ENCODE measurements at places on chromosomes 6 and 20. TPM values are rescaled to one million over a fixed set of nuclear protein-coding genes. Genes with fewer than 3 reads are reported as not detected.
A peak's percentile ranks its signal among the peaks of the same experiment; 100 is the strongest.

DNA sequence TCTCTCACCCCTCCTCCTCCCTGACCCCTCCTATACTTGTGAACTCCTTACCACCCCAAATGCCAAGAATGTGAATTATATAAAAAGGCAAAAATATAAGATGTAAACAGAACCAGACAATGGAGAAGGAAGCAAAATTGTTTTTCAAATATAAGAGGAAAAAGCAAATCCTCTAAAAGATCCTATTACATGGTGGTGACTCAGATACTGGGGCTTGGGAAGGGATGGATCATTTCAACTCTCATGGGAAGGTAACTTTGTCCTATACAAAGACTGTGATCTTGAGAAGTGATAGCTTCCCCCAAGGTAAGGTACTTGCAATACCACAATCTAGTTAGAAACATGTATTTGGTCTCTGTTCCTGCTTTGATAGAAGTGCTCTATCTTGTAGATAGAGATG is 24.6 kb upstream of the TNFRSF21 start:
- H3K4me1 ChIP-seq, result peaks cover 3% of the 10 kb centered on the region
- H3K4me3 ChIP-seq, result no peak overlapping the region
- no peaks in the 10 kb centered on the region for H3K27me3 ChIP-seq
- no peak for DNase-seq

DNA sequence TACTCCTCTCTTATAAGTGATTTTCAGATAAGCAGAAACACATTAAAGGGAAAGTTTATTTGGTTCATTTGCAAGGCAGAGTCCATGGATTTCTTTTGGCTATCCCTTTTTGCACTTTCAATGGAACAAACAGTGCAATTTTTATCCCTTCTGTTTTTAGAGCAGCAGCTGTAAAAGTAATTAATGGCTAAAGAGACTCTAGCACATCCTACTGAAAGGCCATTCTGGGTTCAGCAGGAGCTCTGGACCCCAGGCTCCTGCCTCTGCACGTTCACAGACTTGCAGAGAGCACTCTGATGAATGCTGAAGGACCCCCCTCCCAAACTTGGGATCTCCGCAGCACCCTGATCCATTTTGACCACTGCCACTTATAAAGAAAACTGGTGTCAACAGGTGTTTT is 40.3 kb upstream of the PDE7B start:
- no peak for DNase-seq
- H3K4me1 ChIP-seq, result no peaks in the 10 kb centered on the region
- H3K27me3 ChIP-seq, result no peaks in the 10 kb centered on the region
- H3K36me3 ChIP-seq, result no peaks in the 10 kb centered on the region
- H3K27ac ChIP-seq, result no peak overlapping the region
- no peak overlapping the region for H3K4me3 ChIP-seq

- no peaks in the 10 kb centered on the region for H3K27me3 ChIP-seq
- no peak overlapping the region for H3K27ac ChIP-seq
- DNase-seq, result no peak
- H3K4me1 ChIP-seq, result no peaks in the 10 kb centered on the region
- H3K4me3 ChIP-seq, result no peak overlapping the region
Observed at GRCh38 chr6:74871757-74872156, 334.1 kb downstream of the COL12A1 start.

DNA sequence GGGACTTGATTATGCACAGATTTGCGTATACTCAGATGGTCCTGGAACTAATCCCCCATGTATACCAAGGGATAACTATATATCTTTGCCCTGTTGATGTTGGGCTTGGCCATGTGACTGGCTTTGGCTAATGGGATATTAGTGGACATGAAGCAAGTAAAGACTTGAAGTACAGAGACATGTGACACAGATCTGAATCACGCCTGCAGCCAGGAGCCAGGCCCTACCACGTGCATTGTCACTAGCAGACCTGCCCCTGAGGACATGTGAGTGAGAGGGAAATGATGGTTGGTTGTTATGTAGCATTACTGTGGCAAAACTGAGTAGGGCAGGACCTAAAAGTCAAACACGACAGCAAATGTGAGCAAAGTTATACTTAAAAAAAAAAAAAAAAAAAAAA is 155.7 kb downstream of the AKAP7 start:
- H3K4me3 ChIP-seq, result no peak overlapping the region
- H3K27ac ChIP-seq, result no peak overlapping the region
- no peaks in the 10 kb centered on the region for H3K27me3 ChIP-seq
- no peak for DNase-seq
- no peaks in the 10 kb centered on the region for H3K36me3 ChIP-seq

The IMPG1 gene
- polyA plus RNA-seq, result 1.6 TPM

DNA sequence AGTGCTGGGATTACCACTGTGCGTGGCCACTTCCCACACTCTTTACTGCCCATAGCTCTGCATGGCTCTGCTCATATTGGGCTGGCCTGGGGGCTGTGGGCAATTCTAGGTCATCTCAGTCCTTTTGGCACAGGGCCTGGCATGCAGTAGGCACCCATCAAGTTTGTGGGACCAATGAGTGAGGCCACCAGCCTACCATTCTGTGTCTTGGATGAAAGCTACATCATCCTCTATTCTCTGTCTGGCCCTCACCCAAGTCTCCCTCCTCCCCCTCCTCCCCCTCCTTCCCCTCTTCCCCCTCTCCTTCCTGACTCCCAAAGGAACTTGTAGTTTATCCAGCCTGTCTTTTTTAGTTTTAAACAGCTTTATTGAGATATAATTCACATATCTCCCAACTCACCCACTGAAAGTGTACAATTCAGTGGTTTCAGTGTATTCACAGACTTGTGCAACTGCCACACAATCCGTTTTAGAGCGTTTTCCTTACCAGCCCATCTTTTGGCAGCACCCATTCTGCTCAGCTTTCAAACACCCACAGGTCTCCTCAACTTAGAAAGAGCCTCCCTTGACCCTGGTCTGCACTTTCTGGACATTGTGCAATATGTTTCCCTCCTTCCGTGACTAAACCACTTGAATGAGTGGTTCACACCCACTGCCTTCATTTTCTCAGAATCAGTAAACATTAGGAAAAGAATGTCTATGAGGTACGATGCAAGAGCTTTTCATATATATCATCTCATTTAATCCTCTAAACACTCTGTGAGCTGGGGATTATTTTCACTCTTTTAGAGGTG is 21.5 kb upstream of the MRPS18A start:
- no peaks in the 10 kb centered on the region for H3K27me3 ChIP-seq
- DNase-seq, result peak; percentile 64
- no peaks in the 10 kb centered on the region for H3K36me3 ChIP-seq
- peaks cover 16% of the 10 kb centered on the region for H3K4me1 ChIP-seq
- no peak overlapping the region for H3K27ac ChIP-seq

DNA sequence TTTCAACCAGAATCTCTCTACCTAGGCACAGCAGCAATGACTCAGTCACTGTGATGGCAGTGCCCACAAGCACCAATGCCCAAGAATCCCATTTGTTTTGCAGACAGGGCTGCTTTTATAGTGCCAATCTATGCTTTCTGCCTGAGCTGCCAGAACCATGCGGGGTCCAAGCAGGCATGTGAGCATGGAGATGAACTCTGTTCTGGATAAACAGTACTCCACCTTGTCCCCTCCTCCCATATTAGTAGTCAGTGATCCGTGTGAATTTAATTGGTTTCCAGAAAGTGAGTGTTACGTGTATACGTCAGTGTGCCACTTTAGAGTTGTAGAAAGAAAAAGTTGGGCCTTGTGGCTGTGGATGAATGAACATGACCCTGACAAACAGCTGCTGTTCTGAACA is 79.4 kb downstream of the SASH1 start:
- no peaks in the 10 kb centered on the region for H3K27me3 ChIP-seq
- peaks cover 5% of the 10 kb centered on the region for H3K4me1 ChIP-seq
- H3K36me3 ChIP-seq, result no peaks in the 10 kb centered on the region
- no peak for DNase-seq
- peak overlapping the region; percentile 30 for H3K27ac ChIP-seq

DNA sequence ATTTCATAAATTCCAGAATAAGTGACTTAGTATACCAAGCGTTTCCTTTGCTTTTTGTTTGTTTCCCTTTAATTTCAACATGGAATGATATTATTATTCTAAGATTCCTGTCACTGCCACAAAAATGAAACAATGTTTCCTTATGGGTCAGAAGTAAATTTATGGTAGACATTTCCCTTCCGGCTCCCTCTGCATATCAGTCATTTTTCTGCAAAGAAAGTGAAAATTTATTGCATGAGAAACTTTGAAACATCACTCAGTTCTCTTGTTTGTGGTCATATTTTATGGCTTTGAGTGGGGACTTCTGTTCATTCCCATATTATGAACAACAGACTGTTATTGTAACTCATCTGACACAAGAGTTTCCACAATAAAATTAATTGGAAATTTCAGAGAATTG is 97.8 kb downstream of the NKAIN2 start:
- H3K27ac ChIP-seq, result no peak overlapping the region
- no peaks in the 10 kb centered on the region for H3K4me1 ChIP-seq
- no peak overlapping the region for H3K4me3 ChIP-seq
- no peaks in the 10 kb centered on the region for H3K36me3 ChIP-seq
- DNase-seq, result no peak
- H3K27me3 ChIP-seq, result no peaks in the 10 kb centered on the region

DNA sequence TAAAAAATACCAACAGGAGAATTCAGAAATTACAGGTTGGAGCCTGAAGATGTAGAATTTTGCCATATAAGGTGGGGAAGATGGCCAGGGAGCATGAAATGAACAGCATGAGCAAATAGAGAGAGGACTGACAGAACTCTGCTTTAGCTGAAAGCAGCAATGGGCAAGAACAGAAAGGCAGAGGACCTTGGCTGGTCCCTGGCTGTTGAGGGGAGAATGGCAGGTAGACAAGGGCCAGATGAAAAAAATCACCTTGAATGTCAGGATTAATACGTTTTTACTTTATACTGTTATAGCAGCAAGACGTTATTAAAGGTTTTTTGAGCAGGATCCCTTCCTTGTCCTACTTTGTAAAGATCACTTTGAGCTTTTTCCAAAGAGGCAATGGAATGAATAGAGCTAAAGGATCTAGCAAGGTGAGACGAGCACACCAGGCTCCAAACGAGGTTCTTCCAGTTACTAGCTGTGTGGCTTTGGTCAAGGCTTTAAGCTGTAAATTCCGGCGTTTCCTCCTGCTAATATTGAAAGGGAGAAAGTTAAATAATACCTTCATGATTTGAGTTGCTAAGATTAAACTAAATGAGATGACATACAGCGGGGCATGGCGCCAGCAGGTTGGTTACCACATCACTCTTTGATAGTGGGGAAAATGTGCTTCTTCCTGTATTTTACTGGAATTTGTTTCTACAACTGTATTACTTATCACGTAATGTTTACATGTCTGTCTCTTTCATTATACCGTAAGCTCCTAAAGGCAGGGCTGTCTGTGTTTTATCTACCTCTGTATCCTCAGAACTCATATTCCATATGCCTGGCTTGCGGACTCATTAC is 776 bp downstream of the PPIL1 start:
- H3K27ac ChIP-seq, result no peak overlapping the region
- H3K27me3 ChIP-seq, result no peaks in the 10 kb centered on the region
- H3K4me3 ChIP-seq, result peak overlapping the region; percentile 86
- peaks cover 28% of the 10 kb centered on the region for H3K4me1 ChIP-seq

DNA sequence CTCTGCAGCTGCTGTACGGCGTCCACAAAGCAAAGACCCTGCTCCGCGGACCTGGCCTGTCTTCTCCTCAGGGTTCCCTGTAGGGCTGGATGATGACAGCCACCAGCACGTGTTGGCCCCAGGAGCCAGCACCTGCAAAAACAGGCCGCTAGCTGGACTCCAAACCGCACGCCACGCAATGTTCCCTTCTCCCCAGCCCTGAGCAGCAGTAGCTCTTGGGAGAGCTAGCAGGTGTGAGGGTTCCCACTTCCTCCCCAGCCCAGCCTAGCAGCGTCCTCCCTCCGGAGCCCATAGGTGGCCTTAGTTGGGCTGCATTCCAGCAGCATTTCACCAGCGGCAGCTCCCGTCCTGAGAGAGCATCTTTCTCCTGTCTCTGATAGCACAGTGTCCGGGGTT is 42.3 kb downstream of the DACT2 start:
- H3K36me3 ChIP-seq, result no peaks in the 10 kb centered on the region
- H3K4me3 ChIP-seq, result no peak overlapping the region
- H3K4me1 ChIP-seq, result peaks cover 4% of the 10 kb centered on the region
- peaks cover 35% of the 10 kb centered on the region for H3K27me3 ChIP-seq
- no peak for DNase-seq
- H3K27ac ChIP-seq, result no peak overlapping the region

- H3K27me3 ChIP-seq, result no peaks in the 10 kb centered on the region
- H3K4me1 ChIP-seq, result no peaks in the 10 kb centered on the region
- no peak overlapping the region for H3K27ac ChIP-seq
- H3K4me3 ChIP-seq, result no peak overlapping the region
- no peak for DNase-seq
Observed at GRCh38 chr6:55621993-55622392, 43.0 kb upstream of the HMGCLL1 start.

The KIF6 gene
- 1.6 TPM for polyA plus RNA-seq

GRCh38 chr20:61331543-61331942 is 79.5 kb downstream of the CDH4 start:
- no peak overlapping the region for H3K27ac ChIP-seq
- no peaks in the 10 kb centered on the region for H3K27me3 ChIP-seq
- H3K4me3 ChIP-seq, result no peak overlapping the region
- no peaks in the 10 kb centered on the region for H3K36me3 ChIP-seq
- no peak for DNase-seq
- H3K4me1 ChIP-seq, result no peaks in the 10 kb centered on the region

- peaks cover 13% of the 10 kb centered on the region for H3K4me1 ChIP-seq
- H3K4me3 ChIP-seq, result peak overlapping the region; percentile 84
- no peaks in the 10 kb centered on the region for H3K36me3 ChIP-seq
- H3K27me3 ChIP-seq, result no peaks in the 10 kb centered on the region
- H3K27ac ChIP-seq, result peak overlapping the region; percentile 87
Observed at GRCh38 chr6:108074057-108074358, 533 bp downstream of the OSTM1 start.

GRCh38 chr6:148317051-148317450 is 25.6 kb upstream of the SASH1 start:
- no peak overlapping the region for H3K27ac ChIP-seq
- H3K27me3 ChIP-seq, result no peaks in the 10 kb centered on the region
- no peak for DNase-seq
- no peaks in the 10 kb centered on the region for H3K36me3 ChIP-seq
- H3K4me1 ChIP-seq, result no peaks in the 10 kb centered on the region

DNA sequence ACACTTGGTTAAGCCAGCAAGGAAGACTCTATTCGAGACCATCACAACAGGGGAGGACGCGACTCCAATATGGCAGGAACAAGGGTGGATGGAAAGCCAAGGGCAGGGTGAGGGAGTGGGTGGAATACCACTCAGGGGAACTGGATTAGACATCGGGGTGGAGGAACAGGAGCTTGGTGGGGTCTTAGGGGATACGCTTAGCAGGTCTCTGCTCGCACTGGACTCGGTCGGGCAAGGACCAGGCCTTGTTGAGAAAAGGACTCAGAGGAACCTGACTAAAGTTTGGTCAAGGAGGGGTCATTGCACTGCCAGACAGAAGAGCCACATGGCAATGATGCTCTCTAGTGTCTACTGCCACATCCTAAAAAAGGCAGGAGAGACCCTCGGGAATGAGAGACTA is 10.5 kb downstream of the DUSP22 start:
- H3K4me1 ChIP-seq, result no peaks in the 10 kb centered on the region
- DNase-seq, result no peak
- H3K36me3 ChIP-seq, result peaks cover 15% of the 10 kb centered on the region
- no peaks in the 10 kb centered on the region for H3K27me3 ChIP-seq
- no peak overlapping the region for H3K27ac ChIP-seq

GRCh38 chr6:5094327-5094726 is 9.2 kb downstream of the PPP1R3G start:
- H3K4me1 ChIP-seq, result no peaks in the 10 kb centered on the region
- DNase-seq, result no peak
- no peak overlapping the region for H3K27ac ChIP-seq
- H3K4me3 ChIP-seq, result no peak overlapping the region
- H3K27me3 ChIP-seq, result peaks cover 11% of the 10 kb centered on the region
- no peaks in the 10 kb centered on the region for H3K36me3 ChIP-seq

GRCh38 chr6:89198235-89198634 is 18.9 kb downstream of the GABRR1 start:
- no peak overlapping the region for H3K27ac ChIP-seq
- no peaks in the 10 kb centered on the region for H3K27me3 ChIP-seq
- H3K4me1 ChIP-seq, result no peaks in the 10 kb centered on the region
- H3K4me3 ChIP-seq, result no peak overlapping the region
- DNase-seq, result no peak
